ENCODE measurements at places on chromosomes 5 and 9.

DNA sequence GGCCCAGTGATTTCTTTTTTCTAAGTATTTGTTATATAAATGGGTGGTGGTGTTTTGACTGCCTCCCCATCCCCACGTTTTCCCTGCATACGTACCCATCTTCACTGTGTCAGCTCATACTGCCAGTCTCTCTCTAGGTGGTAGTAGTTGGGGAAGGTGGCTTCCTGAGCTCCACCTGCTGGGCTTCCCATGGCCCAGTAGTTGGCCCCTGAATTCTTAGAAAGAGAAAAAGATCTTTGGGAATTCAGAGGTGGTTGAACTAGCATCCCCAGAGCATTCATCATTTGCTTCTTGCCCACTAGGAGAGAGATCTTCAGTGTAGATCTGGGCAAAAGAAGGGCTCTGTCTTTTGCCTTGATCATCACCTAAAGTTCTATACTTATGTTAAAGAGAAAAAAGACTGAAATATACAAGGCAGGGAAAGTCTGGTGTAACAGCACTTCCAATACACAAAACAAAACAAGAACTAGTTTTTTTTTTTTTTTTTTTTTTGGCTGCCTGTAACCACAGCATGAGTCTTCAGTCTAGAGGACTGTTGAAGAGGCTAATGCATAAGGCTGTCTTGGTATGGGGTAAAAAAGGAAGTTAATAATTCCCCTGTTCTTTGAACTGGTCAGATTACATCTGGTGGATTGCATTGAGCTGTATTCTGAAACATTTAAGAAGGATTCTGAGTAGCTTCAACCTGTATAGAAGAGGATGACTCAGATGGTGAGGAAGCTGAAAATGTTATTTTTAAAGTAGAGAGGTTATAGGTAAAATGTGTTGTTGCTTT is 128.7 kb downstream of the ATG10 start:
- no peak for DNase-seq

DNA sequence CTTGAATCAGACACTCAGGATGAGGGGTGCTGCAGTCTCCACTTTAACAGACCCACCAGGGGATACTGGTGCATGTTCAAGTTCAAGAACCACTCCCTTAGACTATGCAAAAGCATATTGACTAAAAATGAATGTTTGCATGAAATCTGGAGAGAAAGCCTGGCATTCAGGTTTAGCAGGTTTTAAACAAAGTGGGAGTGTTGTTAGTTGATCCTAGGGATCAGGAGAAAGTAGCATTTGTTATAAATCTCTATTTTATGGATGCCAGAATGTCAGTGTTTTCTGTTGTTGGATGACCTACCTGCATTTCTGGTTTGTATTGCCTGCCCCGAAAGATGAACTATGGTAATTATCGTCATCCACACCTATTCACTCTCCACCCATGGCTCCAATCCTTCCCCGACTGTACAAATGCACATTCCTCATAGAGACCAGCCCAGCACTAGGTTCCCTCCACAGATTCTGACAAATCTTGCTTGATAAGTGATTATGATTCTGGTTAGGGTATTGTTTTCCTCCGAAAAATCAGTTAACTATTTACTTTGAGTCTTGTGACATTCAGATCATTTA is 17.2 kb downstream of the TMEM252 start:
- no peak for DNase-seq

DNA sequence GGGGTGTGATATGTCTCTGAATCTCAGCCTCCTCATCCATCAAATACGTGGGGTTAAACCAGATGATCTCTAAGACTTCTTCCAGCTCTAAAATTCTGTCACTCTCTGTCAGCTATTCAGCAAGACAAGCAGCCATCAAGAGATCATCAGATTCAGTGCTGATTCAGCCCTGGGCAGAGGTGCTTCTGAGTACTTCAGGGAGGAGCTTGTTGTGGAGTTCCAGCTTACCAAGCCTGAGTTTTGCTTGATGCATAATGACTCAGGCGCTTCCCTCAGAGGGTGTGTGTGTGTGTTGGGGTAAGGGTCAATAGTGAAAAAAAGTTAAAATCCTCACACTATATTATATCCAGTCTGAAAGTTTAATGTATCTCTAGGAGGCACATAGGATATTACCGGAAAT is 29.6 kb upstream of the TAF1L start:
- no peak for DNase-seq

DNA sequence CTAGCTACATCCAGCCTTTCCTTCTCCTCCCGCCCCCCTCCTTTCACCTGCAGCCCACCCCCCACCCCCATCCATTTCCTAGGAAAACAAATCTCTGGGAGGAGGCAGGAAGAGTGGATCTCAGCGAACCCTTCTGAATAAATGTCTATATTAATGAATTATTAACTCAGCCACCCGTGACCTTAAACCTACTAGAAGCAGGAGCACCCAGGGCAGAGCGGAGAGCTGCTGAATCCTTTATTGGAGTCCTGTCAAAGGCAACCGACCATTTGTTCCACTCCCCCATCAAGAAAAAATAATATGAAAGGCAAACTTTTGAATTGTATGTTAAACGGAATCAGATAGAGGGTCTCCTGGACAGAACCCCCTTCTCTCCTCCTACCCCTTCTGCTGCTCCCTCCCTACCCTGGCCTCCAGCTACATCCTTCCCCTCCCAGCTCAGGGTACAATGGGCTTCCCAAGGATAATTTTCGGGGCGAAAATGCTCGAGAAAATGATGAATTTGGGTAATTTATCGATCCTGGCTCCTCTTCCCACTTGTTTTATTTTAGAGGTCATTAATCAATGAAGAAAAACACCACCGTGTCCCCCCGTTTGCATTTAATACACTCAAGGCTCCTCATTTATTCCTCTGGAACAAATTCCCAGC is 3.3 kb upstream of the PRDM6 start:
- no peak for DNase-seq

DNA sequence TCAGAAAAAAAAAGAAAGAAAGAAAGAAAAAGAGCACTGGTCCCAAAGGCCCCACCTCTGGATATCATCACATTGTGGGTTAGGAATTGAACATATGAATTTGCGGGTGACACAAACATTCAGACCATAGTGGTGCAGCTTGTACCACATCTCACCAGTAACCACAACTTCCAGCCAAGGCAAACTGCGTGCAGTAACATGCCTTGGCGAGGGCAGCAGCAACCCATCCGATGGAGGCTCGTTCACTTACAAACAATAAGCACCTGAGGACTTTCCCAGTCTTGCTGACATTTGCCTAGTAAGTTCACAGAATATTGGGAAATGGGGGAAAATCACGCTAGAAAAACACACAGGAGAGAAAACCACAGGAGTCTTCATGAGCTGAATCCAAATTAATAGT is 508.1 kb downstream of the ZNF608 start:
- DNase-seq = no peak

GRCh38 chr5:176538230-176538988 is 1.2 kb upstream of the RNF44 start:
- DNase-seq = no peak

DNA sequence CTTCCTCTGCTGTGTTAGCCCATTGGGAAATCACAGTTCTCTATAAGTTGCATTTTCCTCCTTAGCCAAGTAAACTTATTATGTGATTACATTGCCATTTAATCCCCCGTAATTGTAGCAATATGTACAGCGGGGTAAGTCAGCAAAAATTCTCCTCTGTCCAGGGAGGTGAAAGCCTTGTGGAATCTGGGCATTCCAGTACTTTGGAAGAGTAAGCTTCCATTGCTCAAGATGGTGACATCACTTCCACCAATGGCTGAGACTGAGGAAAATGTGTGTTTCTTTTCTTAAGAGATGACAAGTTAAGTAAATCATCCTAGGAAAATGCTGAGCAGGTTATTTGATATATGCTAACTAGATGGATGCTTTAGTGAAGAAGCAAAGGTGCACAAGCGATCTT is 436.7 kb downstream of the CETN3 start:
- no peak for DNase-seq

DNA sequence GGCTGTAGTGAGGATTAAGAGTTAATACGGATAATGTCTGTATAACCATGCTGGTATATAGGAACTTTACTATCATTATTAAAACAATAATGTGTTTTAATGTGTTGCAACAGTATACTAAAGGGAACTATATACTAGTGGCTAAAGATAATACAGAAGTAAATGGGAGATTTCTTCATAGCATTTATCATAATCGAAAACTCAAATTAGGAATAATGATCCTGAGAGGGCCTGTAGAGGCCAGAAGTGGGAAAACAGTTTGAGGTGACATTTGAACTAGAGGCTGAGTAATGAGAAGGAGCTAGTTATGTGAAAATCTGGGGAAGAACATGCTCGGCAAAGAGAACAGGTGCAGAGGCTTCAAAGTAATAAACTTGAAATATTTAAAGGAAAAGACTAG is 2.9 kb downstream of the TCERG1 start:
- no peak for DNase-seq

GRCh38 chr9:134276453-134277245 is 49.6 kb upstream of the RXRA start:
- no peak for DNase-seq

DNA sequence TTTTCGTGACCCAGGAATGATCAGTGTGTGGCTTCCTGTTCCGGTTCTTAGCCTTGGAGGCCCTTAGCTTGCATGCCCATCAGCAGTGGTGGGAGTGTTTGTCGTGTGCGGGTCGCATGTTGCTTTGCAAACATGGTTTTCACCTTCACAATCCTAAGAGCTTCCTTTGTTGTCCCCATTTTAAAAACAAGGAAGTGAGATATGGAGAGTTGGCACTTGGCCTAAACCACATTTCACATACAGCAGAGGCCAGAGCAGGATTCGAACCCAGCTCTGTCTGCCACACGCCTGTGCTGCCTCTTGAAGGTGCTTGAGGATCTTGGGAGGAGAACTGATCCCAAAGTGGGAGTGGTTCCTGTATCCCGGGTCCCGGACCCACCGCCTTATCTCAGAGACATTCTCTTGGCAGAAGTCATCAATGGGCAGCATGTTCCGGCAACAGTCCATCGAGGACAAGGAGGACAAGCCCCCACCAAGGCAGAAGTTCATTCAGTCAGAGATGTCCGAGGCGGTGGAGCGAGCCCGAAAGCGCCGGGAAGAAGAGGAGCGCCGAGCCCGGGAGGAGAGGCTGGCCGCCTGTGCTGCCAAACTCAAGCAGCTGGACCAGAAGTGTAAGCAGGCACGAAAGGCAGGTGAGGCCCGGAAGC is 38.2 kb upstream of the POMT1 start:
- no peak for DNase-seq

GRCh38 chr5:176353533-176353932 is 8.0 kb downstream of the KIAA1191 start:
- DNase-seq = no peak

DNA sequence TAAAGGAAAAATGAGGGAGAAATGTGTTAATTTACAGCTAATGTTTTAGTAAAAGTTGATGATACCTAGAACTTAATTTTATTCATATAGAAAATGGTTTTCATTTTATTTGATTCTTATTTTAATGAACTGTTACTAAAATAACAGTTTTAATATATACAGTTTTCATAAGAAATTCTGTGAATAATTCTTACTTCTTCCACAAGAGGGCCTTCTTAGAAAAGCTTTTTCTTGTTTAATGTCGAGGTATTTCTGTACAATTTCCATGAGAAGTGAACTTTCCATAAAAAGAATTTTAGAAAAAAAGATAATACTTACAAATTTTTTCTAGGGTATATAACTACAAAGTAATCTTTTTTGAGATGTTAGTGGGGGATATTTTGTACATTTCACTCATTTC is 73.9 kb downstream of the KLF9 start:
- DNase-seq = peak; percentile 26

DNA sequence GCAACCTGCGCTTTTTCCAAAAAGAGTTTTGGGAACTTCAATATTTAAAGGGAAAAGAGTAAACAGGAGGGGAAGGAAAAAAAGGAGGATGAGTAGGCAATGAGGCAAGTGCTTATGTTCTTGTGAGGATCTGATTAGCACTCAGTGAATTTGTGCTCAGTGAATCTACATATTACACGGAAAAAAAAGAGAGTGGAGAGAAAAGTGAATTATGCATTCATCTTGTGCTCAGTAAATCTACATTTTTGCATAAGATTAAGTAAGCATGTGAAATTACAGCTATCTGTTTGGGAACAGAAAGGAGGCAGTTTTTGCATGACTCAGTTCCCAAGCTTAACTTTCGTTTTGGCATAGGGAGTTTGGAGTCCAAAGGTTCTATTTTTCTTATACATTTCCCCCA is 170.1 kb downstream of the CDH10 start:
- DNase-seq = no peak

- DNase-seq = no peak
These were observed 50.2 kb upstream of the ACTBL2 start for GRCh38 chr5:57532513-57533497.

DNA sequence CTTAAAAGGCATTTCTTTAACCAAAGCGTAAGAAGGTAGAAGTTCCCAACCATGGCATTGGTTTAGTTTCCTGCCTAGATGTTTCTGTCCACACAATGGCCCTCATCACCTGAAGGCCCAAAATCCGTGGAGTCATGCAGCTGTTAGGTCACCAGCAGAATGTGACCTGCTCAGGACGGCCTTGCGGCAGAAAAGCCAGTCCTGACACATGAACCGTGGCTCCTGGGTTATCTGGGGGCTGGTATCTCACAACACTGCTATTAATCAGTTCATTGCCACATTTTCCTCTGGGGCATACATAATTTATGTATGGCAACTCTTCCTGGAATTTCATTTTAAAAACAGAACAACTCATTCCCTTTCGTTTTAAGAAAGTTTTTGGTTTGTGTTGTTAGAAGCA is 278.4 kb downstream of the ATPSCKMT start:
- no peak for DNase-seq

DNA sequence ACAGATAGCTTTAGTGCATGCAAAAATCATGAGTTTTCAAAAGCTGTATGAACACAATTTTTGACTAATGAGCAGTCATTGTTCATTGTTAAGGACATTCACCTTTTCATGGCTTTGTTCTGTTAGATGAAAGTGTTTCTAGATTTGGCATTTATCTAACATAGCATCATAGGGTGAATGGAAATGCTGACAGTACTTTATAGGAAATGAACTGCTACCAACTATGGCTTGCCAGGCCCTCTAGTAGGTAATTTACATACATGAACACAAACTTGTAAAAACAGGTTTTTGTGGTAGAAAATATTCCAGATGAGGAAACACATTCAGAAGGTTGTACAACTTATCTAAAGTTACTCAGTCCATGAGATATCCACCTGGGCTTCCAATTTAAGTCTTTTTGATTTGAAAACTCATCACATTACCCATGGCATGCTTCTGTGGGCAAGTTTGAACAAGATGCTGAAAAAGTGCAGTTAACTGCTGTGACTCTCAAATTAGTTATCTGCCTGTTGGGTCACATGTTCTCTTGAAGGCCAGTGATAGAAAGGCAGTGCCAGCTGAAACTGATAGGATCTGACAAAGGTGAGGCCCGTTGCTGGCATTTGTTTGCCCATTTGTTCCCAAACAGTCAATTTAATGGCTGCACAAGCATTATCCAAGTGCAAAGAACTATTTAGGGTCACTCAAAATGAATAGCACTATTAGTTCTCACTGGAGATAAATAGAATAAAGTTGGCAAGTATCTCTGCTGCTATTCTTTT is 399.1 kb downstream of the MAN2A1 start:
- DNase-seq = no peak

DNA sequence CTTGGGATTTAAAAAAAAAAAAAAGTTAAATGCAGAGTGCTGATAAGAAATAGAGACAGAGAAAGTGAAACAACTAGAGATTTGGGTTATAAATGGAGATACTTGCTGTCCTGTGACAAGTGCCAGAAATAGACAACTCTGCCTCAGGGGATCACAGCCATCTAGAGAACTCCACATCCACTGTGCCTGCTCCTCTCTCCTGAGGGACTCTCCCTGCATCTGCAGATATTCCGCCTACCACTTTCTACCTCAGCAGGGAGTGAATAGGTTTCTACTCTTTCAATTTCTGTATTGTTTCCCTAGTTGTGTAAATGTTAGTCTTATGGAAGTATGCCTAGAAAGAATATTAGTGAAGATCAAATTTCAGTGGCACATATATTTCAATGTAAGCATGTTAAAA is 307.2 kb downstream of the HTR1A start:
- no peak for DNase-seq

Data from astrocyte of the cerebellum (primary cell).